GM20000 (cell line): ENCODE measurements at places on chromosomes 5 and 9.

DNA sequence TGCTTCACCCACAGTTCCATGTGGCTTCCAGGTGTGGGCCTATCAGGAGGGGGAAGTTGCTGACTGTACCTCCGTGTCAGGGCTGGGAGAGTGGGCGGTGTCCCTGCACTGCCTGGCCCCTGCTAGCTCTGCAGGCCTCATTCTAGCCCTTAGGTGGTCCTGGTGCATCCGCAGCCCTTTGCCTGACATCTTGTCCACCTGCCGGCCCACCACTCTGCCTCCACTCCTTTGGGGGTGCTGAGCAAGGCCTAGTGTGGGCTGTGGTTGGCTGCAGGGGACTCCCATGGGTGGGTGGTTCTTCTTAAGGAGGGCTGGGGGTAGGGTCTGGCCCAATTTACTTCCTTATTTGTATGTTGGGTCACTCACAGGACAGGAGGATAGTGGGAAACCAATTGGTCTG lies 66.9 kb downstream of the HSPA4 start:
- DNase-seq, result no peak

GRCh38 chr9:77066388-77066787 lies 46.9 kb downstream of the FOXB2 start:
- no peak for DNase-seq

GRCh38 chr5:26641492-26641891 lies 396.9 kb downstream of the CDH9 start:
- DNase-seq, result no peak

DNA sequence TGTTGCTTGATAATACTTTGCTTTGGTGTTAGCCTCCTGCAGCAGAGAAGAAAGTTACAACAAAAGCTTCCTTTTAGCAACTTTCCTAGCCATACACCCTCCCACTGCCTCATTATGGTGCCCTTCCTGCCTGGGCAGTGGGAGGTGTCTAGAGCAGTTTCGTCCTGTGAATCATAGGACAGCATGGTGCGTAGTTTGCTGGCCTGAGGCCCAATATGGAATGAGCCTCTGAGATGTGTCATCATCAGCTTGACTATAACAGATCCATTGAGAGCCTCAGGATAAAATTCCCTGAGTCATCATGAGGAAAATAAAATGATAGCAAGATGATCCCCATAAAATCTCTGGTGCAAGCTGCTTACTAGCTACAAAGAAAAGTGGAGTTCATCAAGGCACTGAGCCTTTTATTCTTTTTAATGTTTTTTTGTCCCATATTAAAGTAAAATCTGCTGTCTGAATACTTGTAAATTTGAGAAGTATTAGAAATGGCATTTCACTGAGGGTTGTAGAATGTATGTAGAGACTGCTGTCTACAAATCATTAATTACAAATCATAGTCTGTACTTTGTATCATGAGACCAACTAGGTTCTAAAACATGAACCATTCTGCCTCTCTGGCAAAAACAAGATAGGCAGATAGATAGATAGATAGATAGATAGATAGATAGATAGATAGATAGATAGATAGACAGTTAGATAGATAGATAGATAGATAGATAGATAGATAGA lies 303.0 kb upstream of the PDE4D start:
- DNase-seq, result no peak

GRCh38 chr9:72788966-72789735 lies 163.7 kb downstream of the ALDH1A1 start:
- no peak for DNase-seq

- no peak for DNase-seq
Measured at GRCh38 chr5:51881901-51882300, 498.7 kb downstream of the ISL1 start.

GRCh38 chr5:252546-252945 lies 18.9 kb upstream of the PDCD6 start:
- no peak for DNase-seq
